ENCODE measurements at places on chromosomes 16 and 17. TPM values are rescaled to one million over a fixed set of nuclear protein-coding genes. Genes with fewer than 3 reads are reported as not detected.

- DNase-seq: no peak
Observed at GRCh38 chr17:57929386-57929785, 25.8 kb downstream of the CUEDC1 start.

DNA sequence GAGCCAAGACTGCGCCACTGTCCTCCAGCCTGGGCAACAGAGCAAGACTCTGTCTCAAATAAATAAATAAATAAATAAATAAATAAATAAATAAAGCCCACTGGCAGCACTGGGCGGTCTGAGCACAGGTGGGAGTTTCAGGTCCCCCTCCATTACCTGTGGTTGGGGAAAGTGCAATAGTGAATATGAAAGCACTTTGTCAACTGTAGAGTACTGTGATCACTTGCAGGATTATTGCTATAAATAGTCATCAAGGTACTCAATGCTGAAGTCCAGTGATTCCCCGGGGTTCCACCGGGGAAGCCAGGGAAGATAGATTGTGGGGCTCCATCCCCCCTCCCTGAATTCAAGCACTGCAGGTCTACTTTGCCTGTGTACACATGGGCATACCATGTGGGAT, 42.7 kb upstream of the CPNE2 start:
- DNase-seq: no peak

- peak; percentile 33 for DNase-seq
Observed at GRCh38 chr17:74715144-74715543, 2.4 kb upstream of the CD300LF start.

DNA sequence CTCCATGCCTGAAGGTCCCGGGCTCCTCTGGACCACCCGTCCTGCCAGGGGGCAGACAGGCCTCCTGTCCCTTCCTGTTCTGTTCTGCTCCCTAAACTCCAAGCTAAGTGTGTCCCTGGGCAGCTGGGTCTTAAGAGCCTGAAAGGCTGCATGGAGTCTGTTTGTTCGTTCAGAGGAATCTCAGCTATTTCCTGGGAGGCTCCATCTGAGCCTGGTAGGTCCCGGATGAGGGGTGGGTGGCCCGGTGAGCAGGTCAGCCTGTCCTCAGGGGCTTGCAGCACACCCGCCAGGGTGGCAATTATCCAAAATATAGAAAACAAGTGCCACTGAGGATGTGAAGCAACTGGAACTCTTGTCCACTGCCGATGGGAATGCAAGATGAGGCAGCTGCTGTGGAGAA, 12.6 kb downstream of the ACTG1 start:
- no peak for DNase-seq

KRTAP1-1 gene
- not detected for total RNA-seq

TEKT5 gene
- 0.26 TPM for total RNA-seq

WNT3 gene
- 1.3 TPM for total RNA-seq

CHD9NB gene
- total RNA-seq: 3.6 TPM

SMIM36 gene
- total RNA-seq: not detected

DNA sequence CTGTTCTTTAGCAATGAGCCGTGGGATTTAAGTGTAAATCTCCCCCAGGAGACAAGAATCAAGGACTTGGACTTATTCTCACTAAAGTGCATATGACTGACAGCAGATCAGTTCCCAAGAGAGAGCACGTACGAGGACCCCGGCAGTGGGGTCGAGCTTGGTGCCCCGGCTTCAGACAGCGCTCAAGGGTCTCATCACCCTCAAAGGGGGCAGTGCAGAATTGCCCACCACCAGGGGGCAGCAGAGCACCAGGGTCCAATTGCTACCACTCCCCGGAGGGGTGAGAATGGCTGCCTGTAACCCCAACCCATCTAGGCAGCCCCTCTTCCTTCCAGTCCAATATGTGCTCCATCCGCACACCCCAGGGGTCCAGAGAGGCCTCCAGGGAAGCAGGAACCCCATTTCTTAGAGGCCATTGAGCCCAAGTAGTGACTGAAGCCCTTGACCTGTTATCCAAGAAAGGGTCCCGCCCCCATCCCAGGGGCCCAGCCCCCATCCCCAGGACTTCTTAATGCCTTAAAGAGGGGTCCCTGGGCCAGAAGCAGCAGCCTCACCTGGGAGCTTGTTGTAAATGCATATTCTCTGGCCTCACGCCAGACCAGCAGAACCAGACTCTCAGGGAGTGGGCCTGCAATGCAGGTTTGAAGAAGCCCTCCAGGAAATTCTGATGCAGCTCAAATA, 86.1 kb downstream of the ZDHHC7 start:
- no peak for DNase-seq

GRCh38 chr17:73466704-73467433, 155.1 kb upstream of the CDC42EP4 start:
- DNase-seq: no peak

- peak; percentile 12 for DNase-seq
Observed at GRCh38 chr17:73126716-73127473, 34.4 kb upstream of the SLC39A11 start.

- no peak for DNase-seq
Observed at GRCh38 chr16:49015225-49015592, 266.4 kb downstream of the CBLN1 start.

DNA sequence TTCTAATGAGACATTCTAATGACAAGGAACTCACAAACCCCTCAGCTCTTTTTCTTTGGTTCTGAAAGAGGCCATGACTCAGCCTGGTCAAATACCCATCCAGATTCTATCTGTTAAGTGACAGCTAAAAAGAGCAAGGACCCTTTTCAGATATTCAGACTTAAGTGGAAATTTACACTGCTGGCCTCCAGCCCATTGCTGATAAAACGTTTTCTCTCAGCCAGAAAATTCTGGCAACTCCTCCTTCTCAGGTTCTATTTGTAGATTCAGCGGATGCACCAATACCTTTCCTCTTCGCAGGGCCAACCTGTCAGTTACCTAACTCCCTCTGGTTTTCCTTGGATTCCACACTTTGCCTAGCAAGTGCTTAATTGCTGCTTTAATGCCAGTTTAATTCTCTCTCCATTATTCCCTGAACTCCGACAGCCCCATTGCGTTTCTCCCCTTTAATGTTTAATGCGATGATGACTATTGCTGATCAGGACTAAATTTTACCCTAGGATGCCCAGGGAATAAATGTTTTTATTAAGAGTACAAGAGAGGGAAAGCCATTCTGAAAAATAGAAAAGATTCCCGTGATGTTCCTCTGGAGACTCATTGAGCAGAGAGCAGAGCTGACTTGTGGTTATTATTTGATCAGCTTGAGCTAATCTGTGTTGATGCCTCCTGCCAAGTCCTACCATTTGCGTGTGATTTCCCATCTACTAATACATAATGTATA, 35.9 kb upstream of the TOM1L1 start:
- DNase-seq: no peak

DNA sequence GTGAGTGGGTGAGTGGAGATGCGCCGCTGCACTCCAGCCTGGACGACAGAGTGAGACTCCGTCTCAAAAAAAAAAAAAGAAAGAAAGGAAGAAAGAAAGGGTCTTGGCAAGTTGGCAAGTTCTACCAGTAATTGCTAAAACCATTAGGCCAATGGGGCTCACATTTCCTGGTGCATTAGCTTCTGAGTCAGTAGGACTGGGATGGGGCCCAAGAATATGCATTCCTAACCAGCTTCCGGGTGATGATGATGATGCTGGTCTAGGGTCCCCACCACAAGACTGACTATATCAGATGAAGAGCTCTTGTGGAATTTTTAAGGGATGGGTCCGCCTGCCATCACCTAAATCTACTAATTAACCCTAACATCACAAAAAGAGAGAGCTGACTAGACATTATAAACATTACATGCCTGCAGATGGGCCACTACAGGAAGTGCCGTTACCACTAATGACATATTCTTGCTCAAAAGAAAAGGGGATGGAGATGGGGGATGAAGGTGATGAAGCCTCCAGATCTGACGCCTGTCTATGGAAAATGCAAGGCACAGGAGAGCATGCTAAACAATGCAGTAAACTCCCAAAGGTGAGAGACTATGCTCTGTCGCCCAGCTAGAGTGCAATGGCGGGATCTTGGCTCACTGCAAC, 13.1 kb downstream of the MYH11 start:
- DNase-seq: peak; percentile 77

DNA sequence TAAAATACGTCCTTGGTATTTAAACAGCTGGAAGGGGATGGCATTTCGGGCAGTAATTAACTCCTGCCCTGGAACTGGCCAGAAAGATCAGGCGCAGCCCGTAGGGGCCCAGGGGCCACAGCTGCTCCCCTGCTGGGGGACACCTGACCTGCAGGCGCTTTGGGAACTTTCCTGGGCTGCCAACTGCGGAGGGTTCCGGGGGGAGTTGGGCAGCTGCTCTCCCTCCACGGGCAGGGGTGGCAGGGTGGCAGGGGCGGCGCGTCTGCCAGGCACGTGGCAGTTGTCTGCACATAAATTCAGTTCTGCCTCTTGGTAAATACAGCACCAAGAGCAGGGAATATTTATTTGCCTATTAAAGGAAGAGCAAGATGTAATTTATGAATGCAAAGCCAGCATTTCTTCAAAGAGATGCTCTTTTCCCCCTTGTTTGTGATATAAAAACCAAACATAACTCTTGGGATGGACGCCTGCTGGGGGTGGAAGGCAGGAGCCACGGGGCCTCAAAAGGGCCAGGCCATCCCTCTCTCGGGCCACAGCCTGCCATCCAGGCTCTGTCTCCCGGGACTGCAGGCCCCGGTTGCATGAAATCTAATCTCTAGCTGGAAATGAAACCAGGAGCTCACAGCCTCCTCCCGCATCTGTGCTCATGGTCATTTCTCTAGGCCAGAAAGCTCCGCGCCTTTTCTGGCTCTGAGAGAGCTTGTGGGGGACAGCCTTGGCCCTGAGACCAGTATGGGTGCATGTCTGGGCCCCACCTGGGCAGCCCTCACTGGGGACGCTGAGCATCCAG, 29.9 kb upstream of the CHMP6 start:
- no peak for DNase-seq
